ENCODE measurements at places on chromosomes 12 and 14.

DNA sequence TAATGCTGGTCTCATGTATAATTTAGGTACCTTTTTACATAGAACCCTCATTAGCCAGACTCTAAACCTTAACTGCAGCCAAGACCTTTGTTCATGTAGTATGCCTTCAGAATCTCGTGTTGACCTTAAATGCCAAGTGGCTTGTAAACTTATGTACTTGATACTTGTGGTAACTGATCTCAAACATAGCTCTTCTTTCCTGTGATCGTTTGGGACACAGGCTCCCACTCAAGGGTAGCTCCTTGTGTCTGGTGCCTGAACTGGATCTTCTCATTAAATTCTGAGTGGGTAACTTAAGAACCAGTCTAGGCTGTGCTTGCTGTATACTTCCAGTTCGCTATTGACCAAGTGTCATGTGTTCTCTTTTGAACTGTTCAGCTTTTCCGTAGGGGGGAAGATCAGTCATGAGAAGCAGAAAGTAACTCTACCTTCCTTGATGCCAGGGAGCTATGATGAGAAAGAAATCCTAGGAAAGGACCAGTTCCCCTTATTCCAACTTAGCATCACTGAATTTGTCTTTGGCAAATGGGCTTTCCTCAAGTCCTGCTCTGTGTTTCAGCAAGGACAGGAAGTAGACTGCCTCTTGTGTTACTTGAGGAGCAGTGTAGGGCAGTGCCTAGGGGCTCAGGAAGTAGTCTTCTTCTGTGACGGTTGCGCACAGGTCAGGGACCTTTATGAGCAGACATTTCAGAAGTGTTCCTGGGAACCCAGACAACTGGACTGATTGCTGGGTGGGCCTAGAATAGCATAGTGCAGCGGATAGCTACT is 2.5 kb downstream of the LGALS3 start:
- DNase-seq: no peak

- DNase-seq: peak; percentile 60
Measured at GRCh38 chr12:132700212-132700822, 10.3 kb upstream of the PGAM5 start.

GRCh38 chr14:89279649-89280232 is 137.3 kb downstream of the FOXN3 start:
- no peak for DNase-seq

DNA sequence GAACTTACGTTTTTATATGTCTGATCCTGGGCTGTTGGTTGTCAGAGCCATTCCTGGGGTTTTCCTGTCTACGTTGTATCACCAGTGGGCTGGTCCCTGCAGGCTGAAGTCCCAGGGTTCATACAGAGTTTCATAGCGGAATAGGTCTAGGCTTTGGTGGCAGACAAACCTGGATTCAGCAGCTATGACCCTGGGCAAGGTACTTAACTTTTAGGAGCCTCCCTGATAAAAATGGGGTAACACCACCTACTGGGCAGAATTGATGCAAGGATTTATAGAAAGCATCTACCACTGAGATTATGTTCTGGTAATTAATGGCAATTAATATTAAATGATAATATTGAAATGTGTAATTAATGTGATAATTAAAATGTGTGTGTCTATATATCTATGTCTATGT is 141.2 kb downstream of the SYNE2 start:
- no peak for DNase-seq

DNA sequence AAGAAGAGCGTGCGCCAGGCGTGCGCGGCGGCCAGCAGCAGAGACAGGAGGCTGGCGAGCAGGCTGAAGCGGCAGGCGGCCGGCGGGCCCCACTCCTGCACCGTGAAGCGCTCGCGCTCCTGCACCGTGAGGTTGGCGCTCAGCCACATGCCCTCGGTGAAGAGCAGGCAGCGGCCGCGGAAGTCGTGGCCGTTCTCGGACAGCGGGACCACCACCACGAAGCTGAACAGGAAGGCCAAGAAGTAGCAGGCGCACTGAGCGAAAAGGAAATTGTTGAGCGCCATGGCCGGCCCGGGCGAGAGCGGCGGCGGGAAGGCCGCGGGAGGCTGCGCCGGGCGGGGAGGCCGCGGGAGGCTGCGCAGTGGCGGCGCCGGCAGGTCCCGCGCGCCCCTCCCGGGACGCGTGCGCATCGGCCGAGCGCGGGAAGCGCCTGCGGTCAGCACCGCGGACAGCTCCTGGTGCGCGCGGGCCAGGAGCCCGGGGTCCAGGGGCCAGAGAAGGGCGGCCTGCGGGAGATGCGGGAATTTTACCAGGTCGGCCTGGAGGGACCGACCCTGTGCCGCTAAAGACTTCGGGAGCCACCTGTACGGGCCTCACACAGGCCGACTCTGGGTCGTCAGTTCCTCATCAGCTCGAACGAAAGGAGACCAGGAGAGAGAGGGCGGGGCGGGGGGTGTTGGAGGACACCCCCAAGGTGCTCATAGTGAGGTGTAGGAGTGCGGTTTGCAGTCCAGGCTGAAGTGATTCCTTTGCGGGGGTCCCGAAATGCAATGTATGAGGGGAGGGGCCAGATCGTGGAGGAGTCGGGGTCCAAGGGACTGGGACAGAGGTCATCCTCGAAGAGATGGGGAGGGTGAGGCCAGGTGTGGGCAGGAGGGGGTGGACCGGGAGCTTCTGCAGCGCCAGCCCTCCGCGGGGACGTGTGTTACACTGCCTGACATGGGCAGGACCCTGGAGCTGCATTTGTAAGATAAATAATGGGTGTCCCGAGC is at the start of gene TMEM179:
Gene TMEM179 (minus strand): TSS at position 315 of the 992 bp plus-strand sequence. CDS start 31 bp downstream, at position 284.
- DNase-seq: peak; percentile 73
